Brain (organoid and tissue), 16 donors: ENCODE measurements at places on chromosomes 1 and 21.

- DNase-seq = peak; percentile 22
Observed at GRCh38 chr1:200330741-200331428, 79.0 kb downstream of the ZNF281 start.

DNA sequence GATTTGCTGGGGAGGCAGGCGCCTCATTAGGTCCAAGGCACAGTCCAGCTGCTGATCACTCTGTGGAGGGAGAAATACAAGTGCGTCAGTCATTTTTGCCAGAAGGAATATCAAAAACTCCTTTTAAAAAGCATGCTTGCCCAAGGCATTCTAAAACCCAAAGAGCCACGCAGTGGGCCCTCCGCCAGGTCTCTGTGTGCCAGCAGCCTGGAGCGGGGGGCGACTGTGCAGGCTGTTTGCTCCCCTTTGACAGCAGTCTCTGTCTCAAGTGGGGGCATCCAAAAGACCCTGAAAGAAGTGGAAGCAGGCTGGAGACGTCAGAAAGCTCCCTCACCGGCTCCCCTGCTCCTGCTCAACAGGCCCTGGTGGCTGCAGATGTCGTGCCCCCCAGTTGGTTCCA, 65.6 kb downstream of the CAPZB start:
- DNase-seq = no peak

DNA sequence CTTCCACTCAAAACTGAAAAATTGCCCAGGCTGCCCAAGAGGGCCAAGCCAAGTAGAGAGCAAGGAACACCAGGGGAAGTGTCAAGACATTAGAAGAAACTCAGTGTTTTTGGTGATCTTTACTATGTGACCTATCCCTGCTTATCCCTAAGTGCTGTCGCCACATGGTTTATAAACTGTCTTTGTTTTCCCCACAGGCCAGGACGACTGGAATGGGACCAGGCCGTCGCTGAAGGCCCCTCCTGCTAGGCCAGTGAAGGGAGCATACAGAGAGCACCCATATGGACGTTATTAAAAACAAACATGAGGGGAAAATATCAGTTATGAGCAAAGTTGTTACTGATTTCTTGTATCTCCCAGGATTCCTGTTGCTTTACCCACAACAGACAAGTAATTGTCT, 28.7 kb downstream of the KHDRBS1 start:
- DNase-seq = no peak

DNA sequence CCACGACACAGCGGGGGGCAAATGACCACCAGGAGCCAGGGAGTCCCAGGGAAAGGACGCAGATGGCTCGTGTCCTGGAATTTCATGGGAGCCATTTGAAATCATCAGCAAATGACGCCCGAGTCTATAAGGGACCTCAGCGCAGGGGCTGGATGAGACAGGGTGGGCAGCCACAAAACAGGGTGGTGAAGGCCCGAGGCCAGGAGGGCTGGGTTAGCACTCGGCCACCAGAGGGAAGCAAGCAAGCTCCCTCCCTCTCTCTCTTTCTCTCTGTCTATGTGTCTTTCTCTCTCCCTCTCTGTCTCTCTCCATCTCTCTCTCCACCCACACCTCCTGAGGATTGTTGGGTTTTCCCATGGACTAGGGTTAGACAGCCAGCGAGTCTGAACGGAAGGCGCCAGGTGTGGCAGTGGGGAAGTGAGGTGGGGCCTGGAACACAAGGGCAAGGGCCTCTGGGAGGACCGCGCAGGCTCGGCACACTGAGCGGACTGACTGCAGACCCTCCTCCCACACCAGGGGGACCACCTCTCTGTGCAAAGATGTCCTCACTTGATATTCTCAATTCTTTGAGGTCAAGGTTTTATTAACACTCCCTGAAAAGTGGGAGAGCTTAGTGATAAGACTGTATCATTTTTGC, 73.8 kb upstream of the TMPRSS2 start:
- no peak for DNase-seq

GRCh38 chr1:907611-908451, 15.9 kb upstream of the SAMD11 start:
- no peak for DNase-seq

DNA sequence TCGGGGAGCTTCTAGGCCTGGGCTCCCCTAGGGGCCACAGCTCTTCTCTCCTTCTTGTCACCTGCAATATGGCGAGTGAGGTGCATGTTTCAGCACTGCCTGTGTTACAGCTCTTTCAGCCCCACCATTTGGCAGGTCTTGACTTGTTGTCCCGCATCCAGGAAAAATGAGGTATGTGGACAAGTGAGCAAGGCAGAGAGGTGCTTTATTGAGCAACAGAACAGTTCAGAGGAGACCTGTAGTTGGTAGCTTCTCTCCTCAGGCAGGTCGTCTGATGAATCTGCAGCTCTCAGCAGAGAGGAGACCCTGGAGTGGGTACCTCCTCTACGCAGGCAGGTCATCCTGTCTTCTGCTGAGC, 208.2 kb upstream of the USP25 start:
- DNase-seq = no peak

- DNase-seq = no peak
Observed at GRCh38 chr1:30465096-30465495, 258.3 kb downstream of the MATN1 start.

GRCh38 chr1:212161231-212161781, 123.9 kb upstream of the PPP2R5A start:
- no peak for DNase-seq

GRCh38 chr1:38589036-38589435, 270.5 kb downstream of the RRAGC start:
- DNase-seq = peak; percentile 32

GRCh38 chr1:239125027-239125426, 261.3 kb upstream of the CHRM3 start:
- DNase-seq = no peak

DNA sequence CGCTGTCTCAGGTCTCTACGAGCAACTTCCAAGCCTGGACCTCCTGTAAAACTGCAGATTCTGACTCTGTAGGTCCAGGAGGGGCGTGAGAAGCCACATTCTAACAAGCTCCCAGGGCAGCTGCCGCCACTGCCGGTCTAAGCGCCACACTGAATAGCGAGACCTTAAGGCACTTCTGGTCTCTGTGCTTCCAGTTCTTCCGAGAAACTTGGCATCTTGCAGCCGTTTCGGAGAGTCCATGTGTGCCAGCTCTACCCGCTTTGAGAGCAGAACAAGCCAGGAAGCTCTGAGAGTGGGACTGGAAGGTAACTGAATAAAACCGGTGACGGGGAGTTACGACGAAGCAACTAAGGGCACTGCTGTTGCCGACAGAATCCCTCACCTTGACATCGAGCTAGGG, 12.5 kb downstream of the AGT start:
- peak; percentile 58 for DNase-seq

DNA sequence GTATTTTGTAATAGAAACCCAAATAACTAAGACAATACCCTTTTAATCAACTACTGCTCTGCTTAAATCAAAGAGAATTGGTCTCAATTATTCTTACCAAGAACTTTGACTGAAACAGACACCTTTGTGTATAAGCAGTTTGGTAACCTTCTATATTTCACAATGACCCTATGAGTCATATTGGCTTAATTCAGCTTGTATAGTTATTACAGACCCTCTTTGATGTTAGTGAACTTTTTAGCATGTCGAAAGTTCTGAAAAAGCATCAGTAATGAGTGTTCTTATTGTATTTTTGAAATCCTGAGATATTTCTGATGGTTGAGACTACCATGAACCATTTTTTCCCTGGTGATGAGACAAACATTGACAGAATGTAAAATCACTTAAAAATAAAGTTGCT, 43.3 kb upstream of the RABGAP1L start:
- no peak for DNase-seq

GRCh38 chr1:2111674-2112035, 61.4 kb downstream of the PRKCZ start:
- DNase-seq = no peak

GRCh38 chr21:46168238-46168637, 12.9 kb upstream of the FTCD start:
- DNase-seq = no peak

GRCh38 chr21:34858559-34858958, 189.8 kb downstream of the CLIC6 start:
- DNase-seq = no peak

- no peak for DNase-seq
Observed at GRCh38 chr1:174556392-174556791, 108.6 kb downstream of the GPR52 start.

DNA sequence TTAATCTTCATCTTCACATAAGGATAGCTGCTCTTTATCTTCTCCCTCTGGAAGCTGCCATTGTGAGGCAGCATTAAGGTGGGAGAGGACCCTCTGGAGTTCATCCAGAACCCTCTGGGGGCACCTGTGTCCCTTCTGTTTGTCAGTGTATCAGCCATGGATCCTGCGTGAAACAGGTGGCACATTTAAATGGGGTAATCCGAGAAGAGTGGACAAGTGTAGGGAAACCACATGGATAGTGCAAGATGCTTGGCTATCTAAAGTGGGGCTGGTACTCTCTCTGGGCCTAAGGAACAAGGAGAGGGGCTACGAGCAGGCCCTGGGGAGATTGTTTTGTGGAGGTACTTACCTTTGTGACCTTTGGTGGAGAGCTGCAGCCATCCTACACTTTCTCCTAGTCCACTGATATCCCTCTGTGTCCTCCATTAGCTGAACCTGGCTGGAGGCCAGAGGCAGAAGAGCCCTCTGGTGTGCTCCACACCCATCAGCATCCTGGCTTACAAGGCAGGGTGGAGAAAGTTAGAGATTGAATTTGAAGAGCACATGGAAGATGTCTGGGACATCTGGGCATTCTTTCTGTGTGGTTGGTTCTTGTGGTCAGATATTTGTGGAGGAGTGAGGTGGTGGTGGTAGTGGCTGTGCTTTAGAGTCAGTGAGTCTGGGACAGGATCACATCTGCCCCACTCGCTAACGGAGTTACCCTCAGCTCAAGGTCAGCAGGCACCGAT, 117.7 kb downstream of the FGGY start:
- no peak for DNase-seq

DNA sequence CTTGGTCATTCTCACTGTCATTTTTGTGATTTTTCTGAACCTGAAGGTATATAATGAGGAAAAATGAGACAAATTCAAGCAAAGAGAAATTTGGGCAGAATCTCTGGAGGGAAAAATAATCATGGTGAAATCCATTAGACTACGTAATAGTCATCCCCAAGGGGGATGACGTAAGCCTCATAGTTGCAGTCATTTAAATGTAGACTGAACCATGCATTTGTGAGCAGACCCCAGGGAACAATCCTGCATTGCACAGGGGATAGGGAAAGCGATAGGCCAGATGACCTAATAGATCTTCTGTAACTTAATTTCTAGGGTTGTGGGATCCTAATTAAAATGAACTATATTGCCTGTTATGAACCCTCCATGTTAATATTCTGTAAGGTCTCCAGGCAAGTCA, 167.4 kb upstream of the C1orf21 start:
- no peak for DNase-seq

GRCh38 chr1:185850366-185850765, 116.2 kb downstream of the HMCN1 start:
- no peak for DNase-seq

GRCh38 chr1:15706751-15707150, 22.6 kb downstream of the PLEKHM2 start:
- no peak for DNase-seq

DNA sequence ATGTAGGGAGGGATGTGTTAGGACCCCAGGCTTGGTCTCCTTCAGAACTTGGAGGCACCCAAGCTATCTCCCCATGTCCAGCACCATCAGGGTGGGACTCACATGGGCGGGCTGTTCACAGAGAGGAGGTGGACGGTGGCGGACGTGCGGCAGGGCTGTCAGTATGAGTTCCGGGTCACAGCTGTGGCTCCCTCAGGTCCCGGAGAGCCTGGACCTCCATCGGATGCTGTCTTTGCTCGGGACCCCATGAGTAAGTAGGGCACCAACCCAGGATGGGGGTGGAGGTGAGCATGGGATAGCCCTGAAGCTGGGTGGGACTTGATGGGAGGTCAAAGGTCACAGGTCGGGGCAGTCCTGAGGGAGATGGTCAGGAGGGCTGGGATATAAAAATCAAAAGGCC, 27.8 kb downstream of the IGFN1 start:
- no peak for DNase-seq

DNA sequence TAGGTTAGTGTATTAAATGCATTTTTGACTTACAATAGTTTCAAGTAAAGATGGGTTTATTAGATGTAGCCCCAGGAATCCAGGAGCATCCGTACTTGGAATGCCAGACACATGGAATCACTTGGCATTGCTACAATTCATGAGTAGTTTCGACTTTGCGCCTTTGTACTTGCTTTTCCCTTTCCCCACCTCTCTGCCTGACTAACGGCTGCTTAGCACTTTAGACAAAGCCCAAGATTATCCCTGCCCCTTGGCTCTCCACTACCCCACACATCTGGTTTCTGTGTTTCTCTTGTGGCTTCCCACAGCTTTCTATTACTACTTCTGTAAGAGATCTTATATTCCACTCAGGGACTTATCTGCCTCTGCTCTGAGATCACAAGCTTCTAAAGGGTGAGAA, 397.7 kb upstream of the POU3F1 start:
- DNase-seq = no peak

- no peak for DNase-seq
Observed at GRCh38 chr1:226479474-226479873, 69.1 kb upstream of the STUM start.

- no peak for DNase-seq
Observed at GRCh38 chr1:43312212-43312623, 11.4 kb downstream of the TIE1 start.

GRCh38 chr1:93818570-93818959, 60.4 kb downstream of the DNTTIP2 start:
- no peak for DNase-seq

DNA sequence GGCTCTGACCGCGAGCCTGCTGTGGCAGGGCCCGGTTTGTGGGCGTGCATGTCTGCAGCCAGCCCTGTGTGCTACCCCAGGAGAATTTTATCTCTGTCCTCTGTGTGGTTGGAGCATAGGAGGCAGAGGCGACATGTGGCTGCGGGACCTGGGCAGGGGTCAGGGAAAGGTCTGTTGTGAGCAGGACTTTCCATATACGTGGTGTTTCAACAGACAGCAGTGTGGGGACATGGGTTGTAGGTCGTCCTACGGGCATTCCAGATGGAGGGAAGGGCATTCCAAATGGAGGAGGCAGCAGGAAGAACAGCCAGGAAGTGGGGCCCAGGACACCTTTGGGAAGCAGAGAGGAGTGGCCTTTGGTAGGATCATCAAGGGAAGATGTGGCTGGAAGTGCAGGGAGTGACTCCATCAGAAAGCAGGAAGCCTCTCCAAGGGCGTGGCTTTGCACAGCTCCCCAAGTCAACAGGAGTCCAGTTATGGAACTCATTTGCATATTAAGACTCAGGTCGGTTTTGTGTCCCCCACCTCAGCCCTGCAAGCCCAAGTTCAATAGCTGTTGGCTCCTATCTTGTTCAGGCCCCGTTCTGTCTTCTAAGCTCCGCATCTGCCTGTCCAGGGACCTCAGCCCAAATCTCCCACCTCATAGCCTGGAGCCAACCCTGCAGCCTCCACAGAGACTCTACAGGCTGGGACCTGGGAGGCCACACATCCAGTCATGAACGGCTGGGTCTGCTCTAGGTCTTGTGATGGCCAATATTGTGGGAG, 309.1 kb downstream of the MATN1 start:
- DNase-seq = no peak

- DNase-seq = no peak
Observed at GRCh38 chr1:70966018-70966638, 81.5 kb downstream of the PTGER3 start.
